ENCODE measurements at places on chromosomes 7 and 10.

- no peak for DNase-seq
Observed at GRCh38 chr7:21886396-21886795, 59.3 kb downstream of the CDCA7L start.

- no peak for DNase-seq
Observed at GRCh38 chr10:72333112-72334015, 21.4 kb downstream of the DNAJB12 start.

DNA sequence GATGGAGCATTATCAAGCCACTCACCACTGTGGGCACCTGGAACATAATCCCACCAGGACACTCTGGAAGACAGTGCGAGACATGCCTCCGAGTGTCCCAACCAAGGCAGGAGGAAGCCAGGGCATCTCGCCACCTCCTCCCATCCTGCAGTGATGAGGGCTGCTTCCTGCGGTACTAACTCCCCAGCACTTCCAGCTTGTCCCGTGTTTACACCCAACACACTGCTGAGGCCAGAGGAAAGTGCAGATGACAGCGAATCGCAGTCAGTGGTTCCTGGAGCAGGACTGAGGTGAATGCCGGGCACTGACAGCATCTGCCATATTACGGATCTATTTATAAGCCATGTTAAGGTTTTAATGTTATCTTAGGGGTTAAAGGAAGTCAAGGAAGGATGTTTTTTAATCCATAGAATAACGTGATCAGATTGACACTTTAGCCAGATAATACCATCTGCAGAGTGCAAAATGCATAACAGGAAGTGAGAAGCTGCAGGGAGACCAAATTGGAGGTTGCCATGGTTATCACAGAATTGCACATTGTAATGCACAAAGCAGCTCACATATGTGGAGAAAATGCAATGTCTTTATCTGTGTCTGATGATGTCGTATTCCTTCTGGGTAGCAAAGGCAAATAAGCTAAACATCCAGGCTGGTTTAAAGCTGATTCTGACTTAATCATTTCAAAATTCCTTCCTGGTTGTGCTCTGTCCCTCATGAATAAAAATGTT is 314.1 kb upstream of the C7orf33 start:
- no peak for DNase-seq

DNA sequence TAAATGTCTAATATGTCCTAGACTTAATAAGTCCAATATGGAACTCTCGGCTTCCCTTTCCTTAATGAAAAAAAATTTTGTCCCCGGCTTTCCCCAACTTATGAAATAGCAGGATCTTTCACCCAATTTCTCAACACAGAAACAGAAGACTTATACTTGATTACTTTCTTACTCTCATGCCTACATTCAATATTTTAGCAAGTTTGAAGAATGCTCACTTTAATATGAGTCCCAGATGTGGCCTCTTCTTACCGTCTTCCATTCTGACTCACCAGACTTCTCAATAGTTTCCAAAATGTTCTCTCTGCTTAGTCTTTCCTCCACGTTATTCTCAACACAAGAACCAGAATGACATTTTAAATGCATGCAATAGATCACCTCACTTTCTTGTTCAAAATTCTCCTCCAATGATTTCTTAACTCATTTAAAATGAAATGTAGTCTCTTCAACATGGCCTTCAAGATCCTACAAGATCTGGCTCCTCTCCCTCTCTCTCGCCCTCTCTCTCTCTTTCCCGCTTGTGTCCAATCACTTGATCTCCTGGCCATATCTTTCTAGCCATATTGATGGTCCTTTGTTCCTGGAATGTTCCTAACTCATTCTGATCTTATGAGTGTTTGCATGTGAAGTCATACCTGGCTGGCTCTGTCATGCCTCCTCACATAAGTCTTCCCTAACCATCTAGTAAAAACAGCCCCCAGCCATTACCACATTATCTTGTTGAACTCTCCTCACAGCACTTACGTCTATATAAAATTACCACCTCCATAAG is 119.7 kb upstream of the FAM3C start:
- DNase-seq, result no peak

- no peak for DNase-seq
Observed at GRCh38 chr7:34240417-34240816, 335.1 kb downstream of the BMPER start.

GRCh38 chr7:68623030-68623429 is 975.2 kb upstream of the AUTS2 start:
- no peak for DNase-seq

DNA sequence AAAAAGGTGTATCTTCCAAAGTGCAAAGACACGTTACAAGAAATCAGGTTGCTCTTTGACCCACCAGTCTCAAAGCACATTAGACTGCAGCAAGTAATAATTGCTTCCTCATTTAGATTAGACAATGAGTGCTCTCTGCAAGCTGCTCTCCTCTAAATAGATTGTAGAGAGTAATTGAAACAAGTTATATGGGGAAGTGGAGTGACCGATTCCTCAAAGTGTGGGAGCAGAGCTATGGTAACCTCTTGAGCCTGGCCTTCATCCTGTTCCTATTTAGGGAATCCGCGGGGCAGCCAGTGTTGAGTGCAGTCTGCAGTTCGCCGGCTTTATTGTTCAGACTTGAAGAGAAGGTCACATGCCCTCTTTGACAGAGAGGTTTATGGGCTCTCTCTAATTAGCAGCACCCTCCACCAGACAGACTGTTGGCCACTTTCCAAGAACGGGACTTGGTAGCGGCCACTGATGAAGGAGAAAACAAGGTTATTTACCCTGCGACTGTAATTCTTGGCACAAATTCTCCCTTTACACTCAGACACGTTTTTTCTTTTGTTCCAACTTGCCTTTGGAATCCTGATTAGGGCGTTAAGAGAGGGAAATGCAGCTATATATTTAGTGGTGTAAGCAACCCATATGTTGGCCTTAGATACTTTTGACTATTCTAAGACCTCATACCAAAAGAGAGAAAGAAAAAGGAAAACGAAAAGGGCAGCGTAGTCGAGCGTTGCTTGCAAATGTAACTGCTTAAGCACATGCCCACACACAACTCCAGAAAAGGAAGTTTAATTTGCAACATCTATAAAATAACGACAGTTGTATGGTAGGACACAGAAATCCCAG is 107.5 kb downstream of the REEP3 start:
- no peak for DNase-seq

GRCh38 chr7:101754424-101755159 is 62.8 kb upstream of the CUX1 start:
- no peak for DNase-seq

DNA sequence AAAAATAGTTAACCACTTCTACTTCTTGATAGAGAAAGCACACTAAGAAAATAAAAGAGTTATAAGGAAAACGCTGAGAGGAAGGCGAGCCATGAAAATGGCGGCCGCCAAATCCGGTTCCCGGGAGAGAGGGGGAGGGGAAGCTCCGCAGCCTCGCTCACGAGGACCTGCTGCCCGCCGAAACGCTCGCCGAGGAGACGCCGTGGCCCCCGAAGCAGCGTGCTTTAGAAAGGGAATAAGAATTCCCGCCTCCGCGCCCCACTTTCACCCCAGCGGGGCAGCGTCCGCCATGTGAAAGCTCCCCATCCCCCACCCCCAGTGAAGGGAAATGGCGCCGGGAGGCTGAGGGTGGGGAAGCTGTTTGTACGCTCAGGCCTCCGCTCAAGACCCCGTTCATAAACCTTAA is 505 bp downstream of the HNRNPA2B1 start:
- DNase-seq, result peak; percentile 58

GRCh38 chr7:20440472-20441105 is 109.9 kb downstream of the ITGB8 start:
- DNase-seq, result no peak

DNA sequence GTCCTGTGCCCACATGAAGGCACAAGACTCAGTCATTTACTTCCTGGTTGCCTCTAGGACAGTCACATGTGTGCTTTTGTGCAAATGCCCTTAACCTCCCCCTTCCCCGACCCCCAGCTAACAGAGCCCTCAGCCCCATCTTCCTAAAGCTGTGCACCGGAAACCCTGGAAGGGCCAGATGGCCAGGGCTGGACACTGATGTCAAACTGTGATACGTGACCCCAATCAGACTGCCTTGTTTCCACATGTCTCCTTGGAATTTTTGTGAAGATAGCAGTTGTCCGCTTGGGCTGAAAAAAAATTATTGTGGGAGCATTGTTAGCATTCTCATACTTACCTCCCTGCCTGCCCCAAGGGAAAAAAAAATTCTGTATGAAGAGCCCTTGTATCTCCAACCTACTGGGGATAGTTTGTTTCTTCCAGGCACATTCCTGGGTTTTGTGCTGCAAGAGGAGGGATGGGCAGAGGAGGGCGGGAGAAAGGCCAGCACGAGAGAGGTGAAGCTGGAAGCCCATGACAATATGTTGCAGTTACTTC is 17.0 kb upstream of the ADAM12 start:
- no peak for DNase-seq

- DNase-seq, result no peak
Observed at GRCh38 chr7:11613292-11613930, 218.6 kb downstream of the THSD7A start.

- DNase-seq, result no peak
Observed at GRCh38 chr7:137850571-137850970, 3.8 kb upstream of the DGKI start.

DNA sequence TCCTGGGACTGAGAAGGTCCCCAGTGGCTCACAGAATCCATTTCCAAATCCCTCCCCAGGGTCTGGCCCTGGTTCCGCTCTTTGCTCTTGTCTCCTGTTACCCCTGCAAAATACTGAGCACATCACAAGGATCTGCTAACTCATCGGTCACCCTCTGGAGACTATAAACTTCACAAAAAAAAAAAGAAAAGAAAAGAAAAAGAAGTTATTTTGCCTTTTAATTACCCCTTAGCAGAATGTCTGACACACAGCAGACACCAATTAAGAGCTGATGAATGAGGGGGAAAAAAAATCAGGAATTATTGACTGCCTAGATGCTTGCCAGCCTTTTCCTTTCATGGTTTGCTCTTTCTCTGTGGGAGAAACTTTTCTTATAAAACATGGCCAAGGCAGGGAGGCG is 578.7 kb downstream of the GRID1 start:
- DNase-seq, result no peak

DNA sequence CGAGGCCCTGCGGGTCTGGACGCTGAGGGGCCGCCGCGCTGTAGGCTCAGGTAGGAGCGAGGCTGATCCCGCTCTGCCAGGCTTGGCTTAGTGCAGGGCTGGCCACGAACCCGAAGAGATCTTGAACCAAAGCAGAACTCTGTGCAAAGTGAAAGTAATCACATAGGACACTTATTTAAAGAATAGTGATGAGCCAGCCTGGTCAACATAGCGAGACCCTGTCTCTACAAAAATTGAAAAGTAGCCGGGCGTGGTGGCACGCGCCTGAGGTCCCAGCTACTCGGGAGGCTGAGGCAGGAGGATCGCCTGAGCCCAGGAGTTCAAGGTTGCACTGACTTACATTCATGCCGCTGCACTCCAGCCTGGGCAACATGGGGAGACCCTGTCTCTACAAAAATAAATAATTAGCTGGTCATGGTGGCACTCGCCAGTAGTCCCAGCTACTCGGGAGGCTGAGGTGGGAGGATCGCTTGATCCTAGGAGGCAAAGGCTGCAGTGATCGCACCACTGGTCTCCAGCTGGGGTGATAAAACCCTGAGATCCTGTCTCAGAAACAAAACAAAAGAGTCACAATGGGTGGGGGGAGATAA is 541 bp downstream of the ZSCAN25 start:
- no peak for DNase-seq

DNA sequence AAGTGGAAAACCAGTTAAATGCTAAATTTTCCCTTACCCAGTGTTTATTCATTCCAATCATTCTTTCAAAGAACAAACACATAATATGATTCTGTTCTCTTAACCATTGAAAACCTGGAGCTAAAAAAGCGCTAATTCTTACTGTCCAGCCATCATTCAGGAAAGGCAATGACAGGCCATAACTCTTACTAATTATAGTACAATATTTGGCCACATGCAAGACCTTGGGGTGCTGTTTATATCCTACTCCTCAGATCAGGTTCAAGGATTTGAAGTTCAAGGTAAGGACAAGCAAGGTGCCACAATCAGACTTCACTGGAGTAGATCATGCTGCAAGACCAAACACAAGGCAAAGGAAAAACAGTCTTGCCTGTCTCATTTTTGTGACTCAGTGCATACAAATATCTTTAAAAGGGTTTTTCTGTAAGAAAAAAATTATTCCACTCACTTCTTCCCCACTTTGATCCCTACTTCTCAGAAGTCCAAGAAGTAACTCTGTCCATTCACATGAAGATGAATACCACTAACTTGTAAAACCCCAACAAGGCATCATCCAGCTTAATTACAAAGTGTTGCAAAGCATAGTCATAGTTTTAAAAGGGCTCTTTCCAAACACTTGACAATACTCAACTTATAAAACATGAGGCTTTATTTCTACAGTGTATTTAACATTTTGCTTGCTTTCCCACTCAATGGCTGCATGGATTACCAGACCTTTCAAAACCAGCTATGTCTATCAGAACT is 153.0 kb downstream of the DOCK4 start:
- no peak for DNase-seq

GRCh38 chr10:116211682-116212081 is 61.3 kb downstream of the GFRA1 start:
- DNase-seq, result no peak

GRCh38 chr7:76514926-76515771 is 4.8 kb downstream of the UPK3B start:
- no peak for DNase-seq

GRCh38 chr7:43921423-43921822 is 4.8 kb upstream of the UBE2D4 start:
- DNase-seq, result no peak

- DNase-seq, result no peak
Observed at GRCh38 chr10:77844713-77845445, 81.7 kb downstream of the DLG5 start.

GRCh38 chr7:74083117-74083876 is at the start of gene LIMK1:
Gene LIMK1 (plus strand): TSS chr7:74083804. CDS start chr7:74083991, 187 bp downstream.
- DNase-seq, result peak; percentile 68

DNA sequence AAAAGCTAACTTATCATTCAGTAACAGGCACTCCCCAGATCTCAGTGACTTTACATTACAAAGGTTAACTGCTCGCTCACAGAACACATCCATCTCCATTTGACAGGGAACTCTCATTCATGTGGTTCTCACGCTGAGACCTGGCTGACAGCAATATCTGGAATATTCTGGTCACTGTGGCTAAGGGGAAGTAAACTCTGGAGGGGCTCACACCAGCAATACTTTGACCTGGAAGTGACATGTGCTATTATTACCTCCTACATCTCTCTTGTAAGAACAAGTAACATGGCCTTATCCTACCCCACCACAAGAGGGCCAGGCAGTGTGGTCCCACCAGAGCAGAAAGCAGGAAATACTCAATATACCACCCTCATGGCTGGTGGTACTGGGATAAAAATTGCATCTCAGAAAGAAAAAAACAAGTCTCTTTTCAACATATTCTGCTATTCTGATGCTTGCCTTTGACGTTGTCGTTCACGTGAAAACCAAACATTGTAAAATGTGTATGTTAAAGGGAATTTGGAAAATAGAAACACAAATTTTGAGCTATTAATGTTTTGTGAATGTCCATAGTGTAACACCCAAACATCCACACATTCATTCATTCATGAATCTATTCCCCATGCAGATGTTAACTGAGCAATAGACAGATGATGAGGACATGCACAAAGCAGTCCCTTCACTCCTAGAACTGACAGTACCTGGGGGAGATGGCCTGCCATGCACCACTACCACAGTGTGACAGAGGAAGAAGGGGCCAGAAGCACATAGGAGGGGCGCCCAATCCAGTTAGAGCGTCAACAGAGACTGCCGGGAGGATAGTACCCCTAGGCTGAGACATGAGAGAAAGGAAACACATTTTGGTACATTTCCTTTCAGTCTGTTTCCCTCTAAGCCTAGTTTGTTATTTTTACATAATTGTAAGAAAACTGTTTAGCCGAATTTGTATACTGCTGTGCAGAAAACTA is 166.0 kb upstream of the SP4 start:
- DNase-seq, result peak; percentile 8

- DNase-seq, result no peak
Observed at GRCh38 chr10:84395581-84395980, 67.2 kb downstream of the CCSER2 start.

All from stimulated activated CD8-positive, alpha-beta memory T cell treated with anti-CD3 and anti-CD28 coated beads, Interleukin-2, amount 100 ng/mL, for 1 hour (primary cell).